ENCODE measurements at places on chromosomes 13 and 19.

DNA sequence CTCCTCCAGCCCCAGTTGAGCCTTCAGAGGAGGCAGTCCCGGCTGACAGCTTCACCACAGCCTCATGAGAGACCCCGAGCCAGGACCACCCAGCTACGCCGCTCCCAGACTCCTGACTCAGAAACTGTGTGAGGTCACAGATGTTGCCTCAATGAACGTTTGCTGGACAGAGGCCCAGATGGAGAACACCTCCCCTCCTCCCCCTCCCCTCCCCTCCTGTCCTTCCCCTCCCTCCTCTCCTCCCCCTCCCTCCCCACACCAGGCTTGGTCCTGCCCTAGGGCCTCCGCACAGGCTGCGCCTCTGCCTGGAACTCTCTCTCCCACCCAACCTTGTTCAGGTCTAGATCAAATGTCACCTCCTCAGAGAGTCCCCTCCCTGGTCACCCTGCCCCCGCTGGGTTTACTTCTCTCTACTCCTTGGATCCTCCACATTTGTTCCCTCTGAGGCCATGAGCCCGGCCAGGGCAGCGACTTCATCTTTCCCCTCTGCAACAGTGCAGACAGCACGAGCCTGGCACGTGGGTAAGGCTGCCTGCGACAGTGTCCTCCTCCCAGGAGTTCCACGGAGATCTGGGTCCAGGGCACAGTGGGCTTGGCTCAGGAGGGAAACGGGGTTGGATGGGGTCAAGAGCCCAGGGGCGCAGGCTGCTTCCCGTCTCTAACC, 17.4 kb downstream of the PIP5K1C start:
- no peak for DNase-seq

DNA sequence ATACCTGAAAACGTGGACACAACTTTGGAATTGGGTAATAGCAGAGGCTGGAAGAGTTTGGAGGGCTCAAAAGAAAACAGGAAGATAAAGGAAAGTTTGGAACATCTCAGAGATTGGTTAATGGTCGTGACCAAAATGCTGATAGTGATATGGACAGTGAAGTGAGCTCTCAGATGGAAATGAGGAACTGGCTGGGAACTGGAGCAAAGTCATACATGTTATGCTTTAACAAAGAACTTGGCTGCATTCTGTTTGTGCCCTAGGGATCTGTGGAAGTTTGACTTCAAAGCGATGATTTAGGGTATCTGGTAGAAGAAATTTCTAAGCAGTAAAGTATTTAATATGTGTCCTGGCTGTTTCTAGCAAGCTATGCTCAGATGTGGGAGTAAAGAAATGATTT, 136.2 kb downstream of the DNAJC3 start:
- no peak for DNase-seq

- no peak for DNase-seq
Measured at GRCh38 chr19:5131506-5132205, 162.7 kb downstream of the KDM4B start.

- no peak for DNase-seq
Measured at GRCh38 chr13:46178821-46179220, 3.2 kb downstream of the LCP1 start.
